A549 treated with RU486 at 1 μM for 4 hours (cell line): ENCODE measurements at places on chromosomes 13 and 19. TPM values are rescaled to one million over a fixed set of nuclear protein-coding genes. Genes with fewer than 3 reads are reported as not detected.

Gene TMEM255B
- total RNA-seq, result 0.56 to 1.0 TPM (median 0.85 TPM) in 5 replicates

Gene ZNF583
- 2.0 to 2.7 TPM (median 2.3 TPM) in 5 replicates for total RNA-seq

Gene CLDN10
- total RNA-seq, result 0.13 to 0.50 TPM (median 0.29 TPM) in 4 of 5 replicates, not detected in the other

Gene FXYD7
- 0.22 to 0.33 TPM (median 0.30 TPM) in 4 of 5 replicates, not detected in the other for total RNA-seq

Gene ZNF468
- 0.39 to 0.86 TPM (median 0.61 TPM) in 5 replicates for total RNA-seq

Gene ATCAY
- 0.07 to 0.26 TPM (median 0.12 TPM) in 5 replicates for total RNA-seq

Gene HPN
- 0.10 to 0.34 TPM (median 0.24 TPM) in 5 replicates for total RNA-seq
